Thoracic aorta (tissue), 2 donors: ENCODE measurements at places on chromosomes 5 and 9. TPM values are rescaled to one million over a fixed set of nuclear protein-coding genes. Genes with fewer than 3 reads are reported as not detected.
A peak's percentile ranks its signal among the peaks of the same experiment; 100 is the strongest.

C9 gene
- total RNA-seq = not detected

PLEKHG4B gene
- total RNA-seq = 0.28 TPM

CYLC2 gene
- total RNA-seq = not detected

ZBTB34 gene
- 9.9 TPM for total RNA-seq

SPATA31E1 gene
- total RNA-seq = not detected

CATSPER3 gene
- not detected for total RNA-seq

CCDC187 gene
- not detected for total RNA-seq

STPG3 gene
- not detected for total RNA-seq

OBP2A gene
- not detected for total RNA-seq

ACER2 gene
- total RNA-seq = 7.3 TPM

CARTPT gene
- not detected for total RNA-seq

MYOZ3 gene
- 0.81 TPM for total RNA-seq

CNTNAP3 gene
- total RNA-seq = 31.8 TPM

SGCD gene
- total RNA-seq = 40.3 TPM

SLC34A3 gene
- 0.54 TPM for total RNA-seq

FIBCD1 gene
- total RNA-seq = not detected

PRRX2 gene
- 66.1 TPM for total RNA-seq

DNA sequence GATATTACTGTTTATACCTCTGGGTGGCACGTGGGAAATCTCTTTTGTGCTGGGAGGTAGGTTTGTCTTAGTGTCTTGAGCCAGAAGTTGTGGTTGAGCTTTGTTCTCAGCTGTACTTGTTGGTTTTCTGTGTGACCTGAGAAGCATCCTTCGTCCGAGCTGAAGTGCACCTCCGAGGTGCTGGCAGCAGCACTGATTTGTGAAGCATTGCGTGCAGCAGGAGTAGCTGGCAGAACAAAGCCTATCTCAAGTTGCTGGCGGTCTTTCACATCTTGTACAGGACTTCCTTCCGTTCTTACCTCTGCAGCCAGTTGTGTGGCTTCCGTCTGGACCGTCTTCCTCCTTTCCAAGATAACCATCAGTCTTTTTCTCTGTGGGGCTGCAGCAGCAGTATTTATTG lies 4.3 kb downstream of the PRRC2B start:
- H3K4me1 ChIP-seq = peaks cover 82% of the 10 kb centered on the region
- DNase-seq = no peak
- no peaks in the 10 kb centered on the region for H3K27me3 ChIP-seq

GRCh38 chr5:44051591-44051990 lies 337.6 kb downstream of the FGF10 start:
- no peaks in the 10 kb centered on the region for H3K27me3 ChIP-seq
- H3K4me3 ChIP-seq = no peak overlapping the region
- H3K27ac ChIP-seq = no peak overlapping the region

GRCh38 chr5:61028382-61028781 lies 83.4 kb downstream of the NDUFAF2 start:
- peaks cover 43% of the 10 kb centered on the region for H3K4me1 ChIP-seq
- H3K36me3 ChIP-seq = no peaks in the 10 kb centered on the region
- no peaks in the 10 kb centered on the region for H3K27me3 ChIP-seq
- H3K27ac ChIP-seq = no peak overlapping the region

GRCh38 chr5:14406554-14406849 lies 175.1 kb upstream of the OTULINL start:
- H3K27ac ChIP-seq = peak overlapping the region; percentile 3
- no peak overlapping the region for H3K4me3 ChIP-seq
- peaks cover 25% of the 10 kb centered on the region for H3K4me1 ChIP-seq
- no peaks in the 10 kb centered on the region for H3K27me3 ChIP-seq
- DNase-seq = peak; percentile 37

GRCh38 chr5:141465351-141465750 lies 10.4 kb upstream of the PCDHGC3 start:
- H3K4me1 ChIP-seq = no peaks in the 10 kb centered on the region
- H3K36me3 ChIP-seq = no peaks in the 10 kb centered on the region
- H3K27ac ChIP-seq = no peak overlapping the region
- H3K4me3 ChIP-seq = no peak overlapping the region
- H3K27me3 ChIP-seq = no peaks in the 10 kb centered on the region

DNA sequence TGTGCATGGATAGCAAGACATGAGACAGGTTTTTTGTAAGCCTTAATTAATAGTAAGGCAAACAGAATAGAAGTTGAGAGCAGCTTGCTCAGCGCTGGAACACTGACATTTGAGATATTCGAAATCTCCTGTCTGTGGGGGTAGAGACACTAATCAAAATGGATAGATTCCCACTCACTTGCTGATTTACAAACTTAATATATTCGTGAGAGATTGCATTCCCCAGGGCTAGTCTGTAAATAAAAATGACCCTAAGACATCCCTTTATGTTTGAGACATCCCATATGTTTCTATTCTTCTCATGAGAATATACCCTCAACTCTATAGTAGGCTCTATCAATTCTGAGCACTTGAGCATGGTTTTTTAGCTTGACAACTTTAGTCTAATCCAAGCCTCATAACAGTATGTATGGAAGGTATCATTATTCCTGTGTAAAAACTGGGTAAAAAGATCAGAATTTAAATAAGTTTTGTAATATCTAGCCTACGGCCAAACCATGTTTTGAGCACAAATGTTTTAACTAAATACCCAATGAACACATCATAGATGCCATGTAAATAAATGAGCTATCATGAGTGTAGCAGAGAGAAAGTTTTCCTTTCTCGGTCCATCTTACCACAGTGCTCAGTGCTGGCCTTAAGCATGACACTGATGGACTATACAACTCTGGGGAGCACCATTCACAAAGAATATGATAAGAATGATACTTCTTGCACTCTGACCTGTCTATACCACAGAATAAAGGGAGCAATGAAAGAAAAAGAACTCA lies 609.2 kb downstream of the PSAT1 start:
- no peak for DNase-seq
- H3K36me3 ChIP-seq = no peaks in the 10 kb centered on the region
- H3K4me1 ChIP-seq = no peaks in the 10 kb centered on the region
- no peak overlapping the region for H3K4me3 ChIP-seq
- no peaks in the 10 kb centered on the region for H3K27me3 ChIP-seq

GRCh38 chr5:141753971-141754713 lies 72.1 kb upstream of the ARAP3 start:
- H3K27ac ChIP-seq = no peak overlapping the region
- H3K4me3 ChIP-seq = no peak overlapping the region
- no peaks in the 10 kb centered on the region for H3K36me3 ChIP-seq
- H3K4me1 ChIP-seq = no peaks in the 10 kb centered on the region
- no peaks in the 10 kb centered on the region for H3K27me3 ChIP-seq
- DNase-seq = no peak

DNA sequence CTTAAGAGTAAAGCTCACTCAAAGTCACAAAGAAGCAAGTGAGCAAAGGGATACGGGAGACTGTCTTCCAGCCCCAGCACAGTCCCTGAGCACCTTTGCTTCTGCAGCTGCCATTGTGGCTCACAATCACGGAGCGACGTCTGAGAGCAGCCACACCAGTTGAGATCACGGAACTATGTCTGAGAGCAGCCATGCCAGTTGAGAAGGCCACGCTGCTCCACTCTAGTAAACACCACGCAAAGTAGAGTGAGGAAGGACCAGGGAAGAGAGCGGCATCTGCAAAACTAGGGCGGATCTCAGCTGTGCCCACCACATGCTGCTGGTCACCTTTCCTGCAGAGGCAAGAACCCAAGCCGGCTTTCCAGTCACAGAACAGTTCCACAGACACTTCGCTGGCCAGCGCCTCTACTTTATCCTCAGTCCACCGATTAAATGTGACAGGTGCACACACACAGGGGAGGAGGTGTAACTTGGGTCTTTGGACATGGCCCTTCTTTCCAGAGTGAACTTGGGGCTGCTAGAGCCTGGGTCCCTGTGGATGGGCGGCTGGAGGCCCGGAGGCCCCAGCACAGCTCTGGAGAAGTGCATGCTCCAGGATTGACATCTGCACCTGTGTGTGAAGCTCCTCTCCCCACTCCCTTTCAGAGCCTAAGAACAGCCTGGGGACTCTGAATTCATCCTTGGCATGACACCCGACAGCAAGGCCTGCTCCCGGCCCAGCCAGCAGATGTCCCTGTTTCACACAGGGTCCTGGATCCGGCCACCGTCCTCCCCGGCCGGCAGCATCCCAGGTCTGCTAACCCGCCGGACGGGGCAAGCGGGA lies 324.9 kb upstream of the IRX4 start:
- no peaks in the 10 kb centered on the region for H3K27me3 ChIP-seq
- H3K27ac ChIP-seq = no peak overlapping the region
- H3K4me3 ChIP-seq = no peak overlapping the region

DNA sequence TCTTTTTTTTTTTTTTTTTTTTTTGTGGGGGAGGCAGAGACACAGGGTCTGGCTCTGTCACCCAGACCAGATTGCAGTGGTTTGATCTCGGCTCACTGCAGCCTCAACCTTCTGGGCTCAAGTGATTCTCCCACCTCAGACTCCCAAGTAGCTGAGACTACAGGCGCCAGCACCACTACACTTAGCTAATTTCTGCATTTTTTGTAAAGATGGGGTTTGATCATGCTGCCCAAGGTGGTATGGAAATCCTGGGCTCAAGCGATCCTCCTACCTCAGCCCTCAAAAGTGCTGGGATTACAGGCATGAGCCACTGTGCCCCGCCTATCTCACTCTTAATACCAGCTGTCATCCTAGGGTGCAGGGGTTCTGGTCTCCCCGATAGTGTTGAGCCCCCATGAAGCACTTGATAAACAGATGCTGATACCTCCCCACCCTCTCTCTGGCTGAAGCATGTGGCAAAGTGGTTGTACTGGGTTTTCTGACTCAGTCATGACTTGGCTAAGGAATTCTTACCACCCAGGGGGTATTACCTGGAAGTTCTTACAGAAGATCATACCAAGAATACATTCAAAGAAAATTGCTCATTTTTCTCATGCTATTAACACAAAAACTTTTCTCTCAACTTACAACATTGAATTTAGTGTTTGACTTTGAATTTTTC lies 110.2 kb upstream of the DAPK1 start:
- H3K4me3 ChIP-seq = no peak overlapping the region
- no peaks in the 10 kb centered on the region for H3K4me1 ChIP-seq
- DNase-seq = no peak
- no peak overlapping the region for H3K27ac ChIP-seq

- no peak for DNase-seq
- no peak overlapping the region for H3K4me3 ChIP-seq
- H3K27ac ChIP-seq = no peak overlapping the region
- no peaks in the 10 kb centered on the region for H3K27me3 ChIP-seq
Measured at GRCh38 chr5:102921341-102922044, 166.4 kb downstream of the PAM start.

DNA sequence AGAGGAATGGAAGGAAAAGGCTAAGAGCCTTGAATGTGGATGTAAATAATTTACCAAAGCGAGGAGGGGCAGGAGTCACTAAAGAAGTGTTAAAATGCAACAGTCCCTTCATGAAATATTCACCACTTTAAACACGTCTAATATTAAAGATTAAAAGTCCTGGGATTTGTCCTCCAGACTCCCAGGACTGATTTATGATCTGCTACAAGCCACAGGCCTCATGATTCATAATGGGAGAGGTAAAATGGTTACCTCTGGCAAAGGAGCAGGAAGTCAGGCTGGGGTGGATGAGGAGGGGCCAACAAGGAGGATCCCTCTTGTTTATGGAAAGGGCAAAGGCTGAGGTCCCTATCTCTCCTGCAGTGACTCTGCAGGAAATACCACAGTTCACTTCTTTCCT lies 292.4 kb downstream of the TRIM32 start:
- H3K4me3 ChIP-seq = no peak overlapping the region
- DNase-seq = no peak
- H3K27me3 ChIP-seq = no peaks in the 10 kb centered on the region
- no peak overlapping the region for H3K27ac ChIP-seq
- H3K4me1 ChIP-seq = no peaks in the 10 kb centered on the region

- no peaks in the 10 kb centered on the region for H3K36me3 ChIP-seq
- peaks cover 9% of the 10 kb centered on the region for H3K4me1 ChIP-seq
- no peak for DNase-seq
- H3K27me3 ChIP-seq = no peaks in the 10 kb centered on the region
- no peak overlapping the region for H3K27ac ChIP-seq
Measured at GRCh38 chr5:76705574-76705973, 10.4 kb upstream of the F2R start.

- no peaks in the 10 kb centered on the region for H3K27me3 ChIP-seq
- no peaks in the 10 kb centered on the region for H3K4me1 ChIP-seq
- no peaks in the 10 kb centered on the region for H3K36me3 ChIP-seq
- peak overlapping the region; percentile 79 for H3K4me3 ChIP-seq
Measured at GRCh38 chr5:65103756-65104440, 335.2 kb downstream of the CWC27 start.

GRCh38 chr5:68304421-68305052 lies 89.0 kb downstream of the PIK3R1 start:
- H3K4me1 ChIP-seq = no peaks in the 10 kb centered on the region
- H3K27ac ChIP-seq = no peak overlapping the region
- H3K27me3 ChIP-seq = no peaks in the 10 kb centered on the region
- no peak for DNase-seq

DNA sequence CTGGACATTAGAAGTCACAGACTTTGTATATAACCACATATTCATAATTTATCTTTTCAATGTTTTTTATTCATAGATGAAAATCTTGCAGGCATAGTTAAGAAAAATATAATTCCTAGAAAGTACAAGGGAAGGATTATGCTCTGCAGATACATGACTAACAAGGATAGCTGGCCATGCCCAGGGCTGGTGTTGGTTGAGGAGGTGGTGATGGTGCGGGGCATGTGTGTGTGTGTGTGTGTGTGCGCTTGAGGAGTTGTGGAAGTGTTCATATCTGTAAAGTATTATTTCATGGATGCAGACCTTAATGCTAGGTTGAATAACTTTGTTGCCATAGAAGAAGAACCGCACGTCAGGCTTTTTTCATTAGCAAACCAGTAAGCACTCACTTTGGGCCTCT lies 1.3 kb downstream of the S1PR3 start:
- no peak overlapping the region for H3K27ac ChIP-seq
- H3K27me3 ChIP-seq = no peaks in the 10 kb centered on the region
- DNase-seq = no peak
- H3K4me3 ChIP-seq = peak overlapping the region; percentile 95
- peaks cover 15% of the 10 kb centered on the region for H3K4me1 ChIP-seq

GRCh38 chr5:57179262-57180200 lies 5.7 kb downstream of the GPBP1 start:
- H3K4me3 ChIP-seq = peak overlapping the region; percentile 86
- DNase-seq = no peak

DNA sequence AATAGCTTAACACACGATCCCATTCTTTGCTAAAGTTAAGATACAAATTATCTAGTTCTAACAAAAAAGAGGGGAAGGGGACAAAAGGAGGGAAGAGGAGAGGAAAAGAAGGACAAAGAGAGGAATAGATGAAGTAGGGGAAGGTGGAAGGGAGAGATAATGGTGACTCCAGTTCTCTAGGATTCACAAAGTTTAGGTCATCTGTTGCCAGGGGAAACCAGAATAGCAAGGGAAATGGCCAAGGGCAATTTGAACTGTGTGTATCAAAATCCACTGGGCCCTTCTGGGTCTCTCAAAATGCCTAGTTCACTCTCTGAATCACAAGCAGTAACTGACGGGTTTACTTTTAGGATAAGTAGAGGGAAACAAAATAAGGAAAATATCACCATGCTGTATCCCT lies 7.6 kb downstream of the SLC24A2 start:
- H3K27ac ChIP-seq = no peak overlapping the region
- no peaks in the 10 kb centered on the region for H3K36me3 ChIP-seq
- DNase-seq = no peak
